ENCODE measurements at places on chromosomes 4 and X. TPM values are rescaled to one million over a fixed set of nuclear protein-coding genes. Genes with fewer than 3 reads are reported as not detected.

The P2RY10 gene
- total RNA-seq: not detected

The CYSLTR1 gene
- 0.25 TPM for total RNA-seq

The ODAPH gene
- total RNA-seq: not detected

The MGARP gene
- 0.13 TPM for total RNA-seq

GRCh38 chrX:20989361-20989760 is 384.9 kb upstream of the CNKSR2 start:
- DNase-seq: no peak

DNA sequence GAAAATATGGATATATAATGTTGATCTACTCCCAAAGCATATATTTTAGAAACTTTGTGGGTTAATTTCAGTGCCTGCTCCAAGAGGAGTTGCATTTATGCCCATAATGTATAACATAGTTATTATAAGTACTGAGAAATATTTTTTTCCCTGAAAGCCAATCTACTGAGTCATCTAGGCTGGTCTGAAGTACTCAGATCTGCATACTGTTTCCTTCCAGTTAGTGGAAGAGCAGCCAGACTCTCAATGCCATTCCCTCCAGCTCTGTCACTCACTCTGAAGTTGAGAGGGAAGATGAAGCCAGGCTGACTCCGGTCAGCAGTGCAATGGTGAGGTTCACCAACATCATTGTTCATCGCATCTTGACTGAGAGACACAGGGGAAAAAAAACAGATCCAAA is 505.1 kb downstream of the PPARGC1A start:
- DNase-seq: no peak

GRCh38 chrX:154004315-154004714 is 15.4 kb downstream of the IRAK1 start:
- no peak for DNase-seq

DNA sequence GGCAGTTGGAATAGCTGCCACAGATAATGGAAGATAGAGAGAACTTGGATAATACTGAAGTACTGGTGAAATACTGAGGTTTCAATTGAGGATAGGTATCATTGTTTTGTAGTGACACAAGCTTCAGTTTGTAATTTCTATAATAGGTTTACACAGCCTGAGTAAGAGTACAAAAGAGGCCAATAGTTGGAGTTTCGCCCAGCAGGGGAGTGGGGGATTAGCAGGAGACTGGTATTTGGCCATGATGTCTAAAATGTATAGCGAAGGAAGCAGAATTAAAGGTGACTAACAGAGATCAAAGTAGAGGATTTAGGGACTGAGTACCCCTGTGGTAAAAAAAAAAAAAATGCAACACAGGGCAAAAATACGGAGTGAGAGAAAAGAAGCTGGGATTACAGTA is 129.5 kb downstream of the KCTD8 start:
- no peak for DNase-seq

- DNase-seq: no peak
Measured at GRCh38 chr4:108965016-108965415, 202.2 kb upstream of the ETNPPL start.

DNA sequence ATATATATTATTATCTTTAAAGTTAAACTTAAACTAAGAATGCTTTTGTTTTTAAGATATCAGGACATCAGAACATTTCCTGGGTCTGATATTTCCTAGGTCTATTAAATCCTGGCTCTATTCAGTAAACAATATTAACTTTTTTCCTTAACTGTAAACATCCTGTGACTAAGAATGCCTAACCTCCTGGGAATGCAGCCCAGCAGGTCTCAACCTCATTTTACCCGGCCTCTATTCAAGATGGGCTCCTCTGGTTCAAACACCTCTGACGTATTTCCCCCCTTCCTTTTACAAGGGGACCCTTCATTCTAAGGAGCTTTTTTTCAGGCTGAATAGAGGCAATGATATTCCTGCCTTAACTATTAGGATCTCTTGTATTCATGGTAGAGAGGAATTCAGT is 35.8 kb upstream of the DYNLT3 start:
- DNase-seq: no peak

- DNase-seq: no peak
Measured at GRCh38 chr4:181443021-181443420, 800.2 kb upstream of the TENM3 start.

GRCh38 chr4:119506806-119507205 is 121.8 kb downstream of the PDE5A start:
- no peak for DNase-seq

DNA sequence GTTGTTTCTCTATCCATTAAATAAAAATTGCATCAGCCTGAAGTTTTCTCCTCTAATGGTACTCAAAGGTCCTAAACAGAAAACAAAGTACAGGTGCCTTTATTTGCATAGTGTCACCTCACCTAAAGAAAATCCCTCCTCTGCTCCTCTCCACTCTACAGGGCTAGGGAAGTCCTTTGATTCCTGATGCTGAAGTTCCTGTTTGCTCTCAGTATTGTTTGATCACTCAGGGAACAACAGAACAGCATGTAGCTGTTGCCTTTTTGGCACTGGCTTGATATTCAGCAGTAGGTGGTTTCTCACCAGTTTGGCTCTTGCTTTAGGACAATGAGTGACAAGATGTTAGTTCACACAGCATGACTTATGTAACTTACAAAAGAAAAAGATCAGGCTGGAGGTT is 156.2 kb upstream of the SLC7A11 start:
- DNase-seq: no peak

DNA sequence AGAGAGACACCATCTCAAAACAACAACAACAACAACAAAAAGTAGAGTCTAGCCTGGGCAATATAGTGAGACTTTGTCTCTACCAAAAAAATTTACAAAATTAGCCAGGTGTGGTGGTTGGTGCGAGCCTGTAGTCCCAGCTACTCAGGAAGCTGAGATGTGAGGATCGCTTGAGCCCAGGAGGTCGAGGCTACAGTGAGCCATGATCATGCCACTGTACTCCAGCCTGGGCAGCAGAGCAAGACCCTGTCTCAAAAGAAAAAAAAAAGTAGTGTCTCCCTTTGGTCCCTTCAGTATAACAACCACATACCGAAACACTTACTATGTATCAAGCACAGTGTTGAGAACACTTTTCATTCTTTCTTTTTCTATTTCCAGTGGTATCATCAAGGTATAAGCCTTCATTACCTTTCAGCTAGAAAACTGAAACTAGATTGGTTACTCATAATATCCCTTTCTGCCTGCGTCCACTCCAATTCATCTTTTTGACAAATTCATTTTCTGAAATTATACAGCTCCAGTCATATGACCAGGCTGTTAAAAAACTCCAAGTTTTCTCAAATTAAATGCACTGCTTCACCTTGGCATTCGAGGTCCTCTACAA is 54.1 kb downstream of the RPS6KA3 start:
- no peak for DNase-seq

GRCh38 chrX:70062961-70063550 is 799 bp downstream of the OTUD6A start:
- DNase-seq: no peak

DNA sequence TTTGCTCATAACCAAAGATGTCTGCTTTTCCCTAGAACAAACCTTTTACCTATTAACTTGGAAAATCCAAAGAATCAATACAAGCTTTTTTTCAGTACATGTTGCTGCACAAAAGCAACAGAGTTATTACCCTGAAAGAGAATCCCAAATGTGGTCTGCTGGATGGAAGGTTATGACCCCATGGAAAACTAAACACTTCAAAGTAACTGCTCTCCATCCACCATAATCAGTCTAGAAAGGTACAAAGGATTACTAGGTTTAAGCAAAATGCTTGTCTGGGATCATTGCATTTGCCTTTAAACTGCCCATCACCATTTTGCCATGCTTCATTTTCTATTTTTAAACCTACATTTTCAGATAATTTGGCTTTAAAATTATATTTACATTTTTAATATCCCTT is 11.7 kb downstream of the MMRN1 start:
- no peak for DNase-seq

GRCh38 chrX:72382202-72382595 is 76.5 kb upstream of the CITED1 start:
- peak; percentile 38 for DNase-seq
